ENCODE measurements at places on chromosomes 13 and 19.
A peak's percentile ranks its signal among the peaks of the same experiment; 100 is the strongest.

DNA sequence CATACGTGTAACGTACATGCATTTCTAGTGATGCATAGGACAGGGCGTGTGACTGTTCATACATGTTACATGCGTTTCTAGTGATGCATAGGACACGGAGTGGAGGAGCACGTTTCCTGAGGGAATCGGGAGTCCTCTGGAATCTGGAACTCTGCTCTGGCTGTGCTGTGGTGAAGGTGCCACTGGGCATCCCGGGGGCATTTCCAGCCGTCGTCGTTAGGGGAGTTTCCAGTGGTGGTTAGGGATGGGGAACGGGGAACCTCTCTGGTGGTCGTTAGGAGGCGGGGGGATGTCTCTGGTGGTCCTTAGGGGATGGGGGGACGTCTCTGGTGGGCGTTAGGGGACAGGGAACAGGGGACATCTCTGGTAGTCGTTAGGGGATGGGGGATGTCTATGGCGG is 209.6 kb upstream of the SOX1 start:
- no peak for DNase-seq

GRCh38 chr19:51766461-51766860 is 5.5 kb downstream of the FPR2 start:
- peak; percentile 95 for DNase-seq

DNA sequence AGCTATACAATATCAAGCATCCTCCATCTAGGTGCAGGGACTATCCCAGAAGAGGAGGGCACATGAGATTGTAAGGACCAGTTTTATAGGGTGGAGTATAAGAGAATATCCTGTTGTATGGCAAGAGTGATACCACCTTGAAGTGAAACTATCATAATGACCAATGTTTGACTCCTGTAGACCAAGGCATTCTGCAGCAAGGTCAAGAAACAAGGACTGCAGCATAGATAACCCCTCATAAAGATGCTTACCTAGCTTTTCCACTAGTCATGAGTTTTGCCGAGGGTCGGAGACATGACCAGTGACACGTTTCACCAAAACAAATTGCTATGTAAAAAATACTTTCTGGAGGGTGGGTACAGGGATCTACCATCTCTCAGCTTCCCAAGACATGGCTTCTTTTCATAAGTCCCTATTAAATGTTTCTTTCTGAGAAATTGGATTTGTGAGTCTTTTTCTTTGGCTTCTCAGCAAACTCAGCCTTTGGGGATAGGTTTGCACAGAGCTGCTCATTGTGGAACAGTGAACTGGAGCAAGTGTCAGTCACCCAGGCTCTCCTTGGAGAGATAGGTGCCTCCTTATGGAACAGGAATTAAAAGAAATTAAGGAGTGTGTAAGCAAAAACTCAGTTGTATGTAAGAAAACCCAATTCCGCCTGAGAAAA is 28.2 kb upstream of the CYSLTR2 start:
- DNase-seq, result no peak

DNA sequence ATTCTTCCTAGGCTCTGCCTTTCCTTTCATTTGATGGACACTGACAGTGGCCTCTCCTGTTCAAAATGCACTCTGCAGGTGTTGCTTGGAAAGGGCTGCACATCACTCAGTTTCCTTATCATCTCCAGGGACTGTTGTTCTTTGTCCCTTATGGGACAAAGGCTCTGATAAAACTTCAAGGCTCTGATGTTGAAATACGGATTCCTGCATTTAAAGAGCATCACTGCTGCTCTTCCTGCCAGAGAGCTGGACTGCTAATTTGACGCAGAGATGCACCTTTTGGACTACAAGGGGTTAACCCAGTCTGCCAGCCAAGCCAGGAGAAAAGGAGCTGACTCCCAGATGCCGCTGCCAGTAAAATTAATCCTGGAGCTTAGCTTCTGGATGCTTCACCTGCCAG is 952.1 kb downstream of the DIAPH3 start:
- no peak for DNase-seq

DNA sequence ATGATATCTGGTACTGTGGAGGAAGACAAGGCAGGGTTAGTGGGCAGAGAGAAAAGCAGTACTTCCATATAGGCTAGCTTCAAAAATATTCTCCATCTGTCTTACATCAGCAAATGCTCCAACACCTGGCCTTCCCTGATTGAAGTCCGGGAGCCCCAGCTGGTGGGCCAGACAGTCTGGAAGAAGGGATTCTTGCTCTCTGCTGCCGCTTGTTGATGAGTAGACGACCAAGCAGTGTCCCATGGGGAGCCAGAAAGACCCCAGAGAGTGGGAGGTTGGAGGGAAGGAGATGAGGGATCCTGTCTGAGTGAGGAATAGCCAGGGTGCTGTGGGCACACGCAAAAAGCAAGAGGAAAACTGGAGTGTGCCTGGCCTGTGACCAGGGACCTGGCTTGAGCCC is 95.1 kb downstream of the ATP8A2 start:
- no peak for DNase-seq

DNA sequence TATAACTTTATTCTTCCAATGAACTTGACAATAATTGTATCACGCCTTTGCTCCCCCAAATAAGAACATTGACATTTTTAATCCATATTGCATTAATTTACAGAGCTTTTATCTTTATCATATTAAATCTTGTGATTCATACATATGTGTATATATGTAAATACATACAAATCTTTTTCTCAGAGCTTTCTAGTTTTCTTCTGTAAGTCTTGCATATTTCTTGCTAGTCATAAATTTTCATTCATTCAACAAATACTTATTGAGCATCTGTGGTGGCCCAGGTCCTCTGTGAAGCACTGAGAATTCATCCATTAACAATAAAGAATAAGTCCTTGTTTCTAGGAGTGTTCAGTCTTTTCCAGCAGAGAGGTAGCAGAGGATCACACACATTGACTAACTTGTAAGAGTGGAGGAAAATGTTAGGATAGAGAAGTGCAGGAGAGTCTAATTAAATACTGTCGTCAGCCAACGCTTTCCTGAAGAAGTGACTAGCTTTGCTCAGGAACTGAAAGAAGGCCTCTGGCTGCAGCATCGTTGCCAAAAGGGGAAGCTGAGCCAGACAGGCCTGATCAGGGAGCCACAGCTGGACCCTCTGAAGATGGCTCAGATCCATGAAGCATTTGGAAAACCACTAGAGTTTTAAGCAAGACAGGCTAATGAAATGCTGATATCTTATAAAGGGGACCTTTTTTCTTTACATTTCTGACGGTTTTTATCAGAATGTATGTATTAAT is 38.6 kb upstream of the LAMP1 start:
- peak; percentile 87 for DNase-seq

DNA sequence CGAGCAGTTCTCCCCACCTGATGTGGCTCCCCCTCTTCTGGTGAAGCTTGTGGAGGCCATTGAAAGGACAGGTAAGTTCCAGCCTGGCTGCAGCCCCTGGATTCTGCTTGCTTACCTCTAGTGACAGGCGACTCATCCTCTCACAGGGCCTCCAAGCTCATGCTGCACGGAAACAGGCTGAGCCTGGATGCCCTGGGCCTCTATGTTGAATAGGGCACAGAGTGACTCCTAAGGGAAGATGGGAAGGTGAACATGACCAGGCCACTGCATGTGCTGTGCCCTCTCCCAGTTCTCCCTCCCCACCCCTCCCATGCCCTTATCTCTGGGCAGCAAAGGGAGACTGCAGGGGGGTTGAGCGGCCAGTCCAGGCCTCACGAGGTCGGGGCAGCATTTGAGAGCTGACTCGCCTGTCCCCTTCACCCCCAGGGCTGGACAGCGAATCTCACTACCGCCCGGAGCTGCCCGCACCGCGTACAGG is 7.6 kb downstream of the PIK3R2 start:
- no peak for DNase-seq

DNA sequence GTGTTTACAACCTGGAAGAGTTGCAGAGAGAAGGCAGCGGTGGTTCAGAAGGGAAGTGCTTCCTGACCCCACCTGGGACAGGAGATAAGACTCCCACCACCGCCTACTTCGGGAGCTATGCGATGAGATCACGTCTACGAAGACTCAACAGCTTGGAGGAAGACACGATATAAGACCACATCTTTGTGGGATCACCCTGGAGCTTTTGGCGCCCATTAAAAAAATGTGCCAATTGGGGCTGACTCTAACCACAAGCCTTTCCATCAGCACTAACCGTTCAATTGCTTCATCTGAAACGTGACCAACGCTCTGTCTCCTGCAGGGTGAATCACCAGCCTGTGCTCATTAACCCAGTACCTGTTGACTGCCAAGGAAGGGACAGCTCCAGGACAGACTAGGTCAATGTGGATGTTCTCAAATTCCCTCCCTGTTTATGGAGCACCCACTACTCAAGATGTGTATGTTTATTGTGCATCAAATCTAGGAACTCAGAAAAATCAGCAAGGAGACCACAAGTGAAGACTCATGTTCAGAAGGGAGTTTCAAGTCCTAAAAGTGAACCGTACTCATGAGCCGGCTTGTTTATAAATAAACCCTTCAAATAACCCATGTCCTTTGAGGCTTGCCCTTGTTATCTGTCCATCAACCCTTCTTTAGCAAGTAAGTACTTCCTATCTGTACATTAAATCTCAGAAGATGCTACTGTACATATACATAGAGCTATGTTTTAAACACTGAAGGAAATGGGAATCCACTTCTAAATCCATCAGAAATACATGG is 67.5 kb downstream of the LATS2 start:
- peak; percentile 5 for DNase-seq

DNA sequence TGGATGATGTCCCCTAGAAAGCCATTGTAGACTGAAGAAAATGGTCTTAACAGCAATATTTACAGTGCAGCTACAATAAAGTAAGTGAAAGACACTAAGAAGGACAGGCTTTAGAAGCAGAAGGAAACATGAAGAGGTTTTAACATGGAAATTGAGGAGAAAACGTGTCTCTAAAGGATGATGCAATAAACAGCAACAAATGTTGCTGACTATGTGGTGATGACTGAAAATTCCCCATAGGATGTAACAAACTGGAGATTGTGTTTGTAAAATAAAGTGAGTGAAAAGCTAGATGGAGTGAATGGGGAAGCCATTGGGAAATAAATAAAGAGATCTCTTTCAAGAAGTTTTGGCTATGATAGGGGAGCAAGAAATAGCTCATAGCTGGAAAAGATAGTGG is 186.7 kb upstream of the IPO5 start:
- DNase-seq, result no peak

DNA sequence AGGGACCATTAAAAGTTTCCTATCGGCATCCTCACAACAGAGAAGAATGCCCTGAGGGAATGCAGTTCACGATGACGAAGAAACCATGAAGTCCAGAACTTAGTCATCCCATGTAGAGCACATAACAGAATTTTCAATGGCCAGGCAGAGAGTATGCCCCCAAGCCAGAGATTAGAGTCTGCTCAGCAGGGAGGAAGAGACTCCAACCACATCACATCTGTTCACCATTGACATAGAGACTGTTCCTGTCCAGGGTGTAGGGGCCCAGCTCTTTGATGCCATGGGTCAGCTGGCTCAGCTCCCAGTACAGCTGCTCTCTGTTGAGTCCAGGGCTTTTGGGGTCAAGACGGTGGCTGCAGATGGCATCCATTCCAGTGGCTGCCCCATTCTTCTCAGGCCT is 68.2 kb downstream of the MBD3L1 start:
- DNase-seq, result no peak

DNA sequence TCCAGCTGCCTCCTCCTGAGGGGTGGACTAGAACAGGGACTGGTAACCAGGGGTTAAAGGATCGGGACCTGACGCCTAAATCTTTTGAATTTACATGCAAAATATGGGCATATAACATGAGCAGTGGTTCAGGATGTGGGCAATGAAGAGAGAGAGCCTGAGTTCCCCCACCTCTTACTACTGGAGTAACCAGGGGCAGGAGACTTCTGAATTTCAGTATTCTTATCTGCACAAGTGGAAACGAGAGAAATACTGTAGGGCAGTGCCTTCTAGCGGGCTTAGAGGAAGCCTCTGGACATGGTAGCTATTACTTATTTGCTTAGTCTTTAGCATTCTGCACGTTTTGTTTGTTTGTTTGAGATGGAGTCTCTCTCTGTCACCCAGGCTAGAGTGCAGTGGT is 26.3 kb downstream of the BCAT2 start:
- DNase-seq, result peak; percentile 13

DNA sequence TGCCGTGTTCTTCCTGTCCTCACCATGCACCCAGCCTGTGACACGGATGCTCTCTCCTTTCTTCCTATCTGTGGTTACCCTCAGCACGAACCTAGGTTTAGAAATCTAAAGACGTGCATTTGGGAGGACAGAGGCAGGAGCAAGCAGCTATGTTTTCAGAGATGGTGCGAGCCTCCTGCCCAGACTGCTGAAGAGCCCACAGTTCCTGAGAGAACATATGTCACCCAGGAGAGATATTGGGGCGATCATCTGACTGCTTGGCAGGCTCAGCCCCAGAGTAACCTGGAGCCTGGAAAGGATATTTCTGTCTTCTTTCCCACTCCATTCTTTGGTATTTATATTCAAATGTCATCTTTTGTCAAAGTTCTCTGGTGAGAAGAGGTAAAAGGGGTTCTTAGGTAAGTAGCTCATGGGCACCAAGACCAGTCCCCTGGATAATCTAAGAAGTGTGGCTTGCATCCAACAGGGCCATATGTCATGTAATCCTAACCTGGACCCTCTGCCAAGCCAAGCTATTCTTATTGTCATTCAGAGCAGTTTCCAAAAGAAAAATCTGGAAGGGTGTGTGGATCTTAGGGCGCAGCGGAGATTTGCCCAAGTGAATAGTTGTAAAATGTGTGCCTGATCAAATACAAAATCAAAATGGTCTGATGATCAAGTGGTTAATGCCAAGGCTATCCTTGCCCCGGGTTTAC is 59.5 kb downstream of the FGF9 start:
- DNase-seq, result no peak

DNA sequence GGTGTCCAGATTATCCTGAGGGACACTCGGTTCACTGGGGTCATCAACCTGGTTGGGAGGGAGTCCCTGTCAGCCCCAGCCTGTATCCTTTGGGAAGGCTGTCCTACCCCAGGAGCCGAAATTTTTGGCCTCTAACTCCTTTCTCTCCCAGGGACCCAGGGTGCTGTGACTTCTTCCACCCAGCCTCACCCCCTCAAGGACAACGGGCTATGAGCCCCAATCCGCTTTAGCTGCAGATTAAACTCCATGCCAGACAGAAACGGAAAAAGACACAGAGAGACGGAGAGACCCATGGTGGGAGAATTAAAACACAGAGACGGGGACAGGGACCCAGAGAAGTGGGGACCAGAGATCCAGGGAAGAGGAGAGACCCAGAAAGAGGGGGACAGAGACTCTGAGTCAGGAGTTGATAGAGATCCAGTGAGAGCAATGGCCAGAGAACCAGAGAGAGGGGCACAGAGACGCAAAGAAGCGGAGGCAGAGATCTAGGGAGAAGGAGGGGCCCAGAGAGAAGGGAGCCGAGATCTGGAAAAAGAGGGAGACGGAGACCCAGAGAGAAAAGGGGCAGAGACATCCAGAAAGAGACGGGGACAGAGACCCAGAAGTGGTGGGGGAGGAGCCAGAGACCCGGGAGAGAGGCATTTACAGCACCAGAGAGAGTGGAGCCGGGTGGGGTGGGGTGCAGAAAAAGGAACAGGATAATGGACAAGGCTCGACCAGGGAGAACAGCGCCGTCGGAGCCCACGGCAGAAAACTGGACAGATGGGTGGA is 703 bp downstream of the SLC17A7 start:
- no peak for DNase-seq

- peak; percentile 55 for DNase-seq
These were observed 19.1 kb downstream of the GPR183 start for GRCh38 chr13:99288089-99288488.

GRCh38 chr13:101473458-101473857 is 21.0 kb downstream of the ITGBL1 start:
- no peak for DNase-seq

GRCh38 chr19:55212447-55212846 is 3.1 kb upstream of the PTPRH start:
- DNase-seq, result peak; percentile 61

All from inflammatory macrophage treated with lipopolysaccharide for 4 hours (primary cell).